ENCODE measurements at places on chromosomes 3 and 15.

- no peak for DNase-seq
These were observed 95.1 kb upstream of the MEX3B start for GRCh38 chr15:82140886-82141285.

DNA sequence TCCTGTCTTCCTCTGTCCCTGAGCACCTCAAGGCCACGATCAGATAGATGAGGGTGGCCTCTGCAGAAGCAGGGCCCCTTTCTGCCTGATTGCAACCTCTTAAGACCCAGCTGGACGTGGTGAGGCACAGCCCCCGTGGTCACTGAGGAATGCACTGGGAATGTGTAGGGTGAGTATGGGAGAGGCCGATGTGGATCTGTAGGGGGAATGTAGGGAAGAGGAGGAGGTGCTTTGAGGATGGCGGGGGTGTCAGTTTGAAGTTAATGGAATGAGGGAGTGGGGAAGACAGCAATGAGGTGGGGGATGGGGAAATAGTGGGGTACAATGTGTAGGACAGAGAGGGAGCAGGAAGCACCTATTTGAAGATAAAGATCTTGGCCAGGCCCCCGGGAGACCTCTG, 785 bp upstream of the IQCF5 start:
- no peak for DNase-seq

- no peak for DNase-seq
These were observed 92.3 kb downstream of the RAP2B start for GRCh38 chr3:153254361-153254760.

GRCh38 chr15:73984208-73984979, 7.7 kb downstream of the STOML1 start:
- DNase-seq: no peak

- no peak for DNase-seq
These were observed 1.5 kb upstream of the NMNAT3 start for GRCh38 chr3:139679220-139679775.

- DNase-seq: no peak
These were observed 56.5 kb upstream of the STT3B start for GRCh38 chr3:31476209-31476608.

DNA sequence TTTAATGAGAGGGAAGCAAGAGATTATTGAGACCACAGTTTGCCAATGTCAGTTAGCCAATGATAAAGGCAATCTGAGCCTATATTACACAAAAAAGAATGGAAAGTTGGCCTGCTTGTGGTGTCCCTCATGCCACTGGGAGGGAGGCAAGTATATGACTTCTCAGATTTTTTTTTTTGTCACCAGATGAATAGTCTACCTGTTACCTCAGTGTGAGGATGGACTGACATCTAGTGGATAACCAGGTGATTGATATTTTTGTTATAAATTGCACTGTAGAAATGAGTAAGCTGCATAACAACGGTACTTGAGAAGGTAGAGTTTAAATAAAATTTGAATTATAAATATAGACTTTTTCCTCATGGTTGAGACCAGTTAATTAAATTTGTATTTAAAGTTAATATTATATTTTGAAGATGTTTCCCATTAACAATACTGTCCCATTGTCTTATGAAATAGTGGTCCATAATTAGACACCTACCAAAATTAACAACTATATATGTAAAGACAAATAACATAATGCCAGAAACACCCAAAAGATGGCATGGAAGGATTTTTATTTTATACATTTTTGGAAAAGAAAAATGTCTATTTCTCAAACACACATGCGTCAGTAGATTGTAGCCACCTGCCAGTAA, 237.8 kb upstream of the GADL1 start:
- no peak for DNase-seq

DNA sequence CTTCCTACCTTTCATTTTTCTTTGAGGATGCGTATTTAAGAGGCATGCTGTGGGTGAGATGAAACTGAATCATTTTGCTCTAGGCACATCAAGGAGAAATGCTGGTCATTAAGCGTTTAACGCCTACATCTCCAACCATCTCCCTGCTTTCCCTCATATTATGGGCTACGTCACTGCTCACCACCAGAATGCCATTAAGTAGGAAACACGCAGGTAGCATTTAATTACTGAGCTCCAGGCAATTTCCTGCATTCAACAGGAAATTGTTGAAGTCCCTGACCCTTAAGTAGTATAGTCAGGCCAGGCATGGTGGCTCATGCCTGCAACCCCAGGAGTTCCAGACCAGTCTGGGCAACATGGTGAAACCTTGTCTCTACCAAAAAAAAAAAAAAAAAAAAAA, 66.1 kb downstream of the CHSY1 start:
- no peak for DNase-seq

DNA sequence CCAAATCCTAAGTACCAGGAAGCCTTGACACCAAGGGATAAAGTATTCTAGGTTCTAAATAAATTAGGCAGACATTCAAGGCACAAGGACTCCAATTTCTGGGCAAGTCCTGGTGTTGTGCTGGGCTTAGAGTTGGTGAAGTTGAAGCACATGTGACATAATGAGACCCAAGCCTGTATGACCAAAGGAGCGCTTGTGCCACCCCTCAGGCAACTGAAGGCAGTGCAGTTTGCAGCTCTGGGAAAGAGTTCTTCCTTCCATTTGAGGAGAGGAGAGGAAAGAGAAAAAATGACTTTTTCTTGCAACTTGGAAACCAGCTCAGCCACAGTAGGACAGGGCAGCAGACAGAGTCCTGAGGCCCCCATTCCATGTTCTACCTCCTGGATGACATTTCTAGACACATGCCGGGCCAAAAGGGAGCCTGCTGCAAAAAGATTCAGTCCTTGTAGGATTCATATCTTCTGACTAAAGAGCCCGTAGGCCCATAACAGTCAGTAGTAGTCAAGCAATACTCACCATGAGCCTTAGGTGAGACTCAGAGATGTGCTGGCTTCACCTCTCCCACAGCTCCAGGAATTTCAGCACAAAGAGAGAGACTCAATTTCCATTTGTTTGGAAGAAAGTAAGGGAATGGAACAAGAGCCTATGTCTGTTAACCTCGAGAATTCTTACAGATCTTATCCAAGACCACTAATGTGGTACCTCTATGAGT, 588.8 kb upstream of the BCHE start:
- DNase-seq: no peak

GRCh38 chr3:62667714-62668113, 207.5 kb downstream of the CADPS start:
- no peak for DNase-seq

DNA sequence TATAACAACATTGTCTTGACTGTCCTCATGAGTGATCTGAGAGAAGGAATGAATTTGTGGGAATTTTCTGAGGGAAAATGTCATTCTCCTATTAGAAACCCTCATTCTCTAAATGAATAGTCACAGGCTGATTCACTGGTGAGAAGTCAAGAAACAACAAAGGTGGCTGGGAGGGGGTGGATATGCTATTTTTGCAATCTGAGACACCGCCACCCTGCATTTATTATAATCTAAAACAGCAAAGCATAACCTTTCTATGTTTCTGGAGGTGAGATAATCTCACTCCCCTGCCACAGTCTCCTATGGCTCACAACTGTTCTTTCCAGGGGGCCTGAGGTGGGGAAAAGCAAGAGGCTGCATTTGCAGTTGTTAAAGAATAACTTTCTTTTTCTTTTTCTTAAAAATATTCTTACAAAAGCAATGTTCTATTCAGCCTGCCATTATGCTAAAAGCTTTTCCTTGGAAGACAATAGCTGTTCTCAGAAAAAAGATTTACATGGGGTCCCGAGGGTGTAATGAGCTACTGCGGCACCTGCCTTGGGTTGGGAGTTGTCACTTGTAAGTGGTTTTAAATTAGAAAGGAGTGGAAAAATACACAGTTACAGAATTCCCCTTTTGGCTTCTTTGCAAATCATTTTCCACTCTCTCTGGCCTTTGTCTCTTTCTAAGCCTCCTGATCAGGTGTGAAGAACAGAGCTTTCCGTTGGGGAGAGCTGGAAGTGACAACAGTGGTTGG, 220.9 kb downstream of the AGBL1 start:
- DNase-seq: no peak

All from stimulated activated CD4-positive, alpha-beta T cell treated with anti-CD3 and anti-CD28 coated beads, Interleukin-2, amount 100 ng/mL, for 24 hours (primary cell).